Activated effector memory CD4-positive, alpha-beta T cell treated with Interleukin-2 at 50 U/mL for 16 hours (primary cell): ENCODE measurements at places on chromosomes 11 and 22.
A peak's percentile ranks its signal among the peaks of the same experiment; 100 is the strongest.

- no peak for DNase-seq
These were observed 7.9 kb upstream of the EHF start for GRCh38 chr11:34613015-34613414.

DNA sequence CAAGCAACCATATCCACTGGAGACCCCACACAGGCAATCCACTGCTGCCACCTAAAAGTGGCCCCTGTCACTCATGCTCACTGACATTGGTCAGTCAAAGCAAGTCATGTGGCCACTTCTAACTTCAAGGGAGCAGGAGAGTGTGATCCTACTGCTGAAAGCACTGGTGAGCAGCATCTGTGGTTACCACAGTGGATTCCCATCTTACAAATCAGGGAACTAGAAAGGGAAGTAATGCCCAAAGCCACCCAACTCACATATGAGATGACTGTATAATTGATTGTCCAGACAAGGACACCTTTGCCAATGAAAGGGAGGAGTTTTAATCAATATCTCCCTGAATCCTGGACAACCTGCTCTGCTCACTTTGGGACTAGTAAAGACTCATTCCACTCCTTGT lies 17.7 kb downstream of the RCN1 start:
- no peak for DNase-seq

- DNase-seq, result no peak
These were observed 170.4 kb downstream of the MAML2 start for GRCh38 chr11:96172604-96173003.

DNA sequence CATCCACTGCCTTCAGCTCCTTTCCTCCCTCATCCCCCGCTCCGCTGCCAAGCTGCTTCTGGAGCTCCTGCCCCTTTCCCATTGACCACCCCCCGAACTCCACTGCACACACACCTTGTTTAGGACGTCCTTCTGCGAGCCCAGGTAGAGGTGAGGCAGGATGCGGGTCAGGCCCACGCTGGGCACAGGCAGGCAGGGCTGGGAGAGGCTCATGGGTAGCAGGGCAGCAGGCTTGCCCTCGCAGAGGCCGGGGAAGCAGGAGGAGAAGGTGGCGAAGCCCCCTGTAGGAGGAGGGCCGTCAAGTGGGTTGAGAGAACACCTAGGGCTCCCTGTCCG lies 13.3 kb downstream of the DUSP8 start:
- no peak for DNase-seq

GRCh38 chr11:69292221-69292648 lies 1.7 kb upstream of the MYEOV start:
- DNase-seq, result peak; percentile 21

DNA sequence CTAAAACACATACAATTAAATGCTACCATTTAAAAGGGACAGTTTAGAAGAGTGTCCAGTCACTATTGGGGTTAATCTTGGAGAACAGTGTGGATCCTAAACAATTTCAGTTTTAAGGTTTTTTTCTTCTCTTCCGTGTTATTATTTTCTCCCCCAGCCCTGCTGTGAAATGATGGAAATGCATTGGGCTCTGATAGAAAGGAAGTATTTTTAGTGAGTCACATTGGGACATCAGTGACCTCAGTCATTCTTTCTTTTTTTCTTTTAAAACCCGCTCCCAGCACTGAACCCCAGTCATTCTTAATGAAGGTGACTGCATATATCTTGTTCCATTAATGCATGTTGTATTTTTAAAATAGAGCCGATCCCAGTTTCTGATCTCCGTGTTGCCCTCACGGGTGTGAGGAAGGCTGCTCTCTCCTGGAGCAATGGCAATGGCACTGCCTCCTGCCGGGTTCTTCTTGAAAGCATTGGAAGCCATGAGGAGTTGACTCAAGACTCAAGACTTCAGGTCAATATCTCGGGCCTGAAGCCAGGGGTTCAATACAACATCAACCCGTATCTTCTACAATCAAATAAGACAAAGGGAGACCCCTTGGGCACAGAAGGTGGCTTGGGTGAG lies 93.2 kb upstream of the OR4B1 start:
- no peak for DNase-seq

DNA sequence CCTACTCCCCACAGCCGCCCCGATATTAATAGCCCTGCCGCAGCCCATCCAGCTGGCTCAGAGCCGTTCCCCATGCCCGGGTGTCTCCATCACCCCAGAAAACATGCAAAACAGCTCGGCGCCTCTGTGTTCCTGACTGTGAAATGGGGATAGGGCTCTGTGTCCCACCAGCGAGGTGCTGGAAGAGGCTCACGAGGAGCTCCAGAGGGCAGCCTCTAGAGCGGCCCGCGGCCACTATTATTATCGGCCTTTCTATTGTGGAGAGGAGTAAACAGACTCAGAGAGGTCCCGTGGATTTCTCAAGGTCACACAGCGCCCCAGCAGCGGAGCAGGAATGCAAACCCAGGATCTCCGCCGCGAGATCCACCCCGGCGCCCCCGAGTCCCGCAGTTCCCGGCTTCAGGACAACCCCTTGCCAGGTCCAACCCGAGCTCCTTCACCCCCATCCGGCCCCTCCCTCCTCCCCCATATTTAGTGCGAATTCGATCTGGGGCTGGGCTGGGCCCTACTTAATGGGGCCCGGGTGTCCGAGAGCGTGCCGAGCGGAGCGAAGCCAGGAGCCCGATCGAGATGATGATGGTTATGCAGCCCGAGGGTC lies at the start of gene ACTN3:
TSS of gene ACTN3 (plus strand) at position 536 of the 598 bp plus-strand sequence. CDS start at position 571, 35 bp downstream.
- DNase-seq, result no peak

DNA sequence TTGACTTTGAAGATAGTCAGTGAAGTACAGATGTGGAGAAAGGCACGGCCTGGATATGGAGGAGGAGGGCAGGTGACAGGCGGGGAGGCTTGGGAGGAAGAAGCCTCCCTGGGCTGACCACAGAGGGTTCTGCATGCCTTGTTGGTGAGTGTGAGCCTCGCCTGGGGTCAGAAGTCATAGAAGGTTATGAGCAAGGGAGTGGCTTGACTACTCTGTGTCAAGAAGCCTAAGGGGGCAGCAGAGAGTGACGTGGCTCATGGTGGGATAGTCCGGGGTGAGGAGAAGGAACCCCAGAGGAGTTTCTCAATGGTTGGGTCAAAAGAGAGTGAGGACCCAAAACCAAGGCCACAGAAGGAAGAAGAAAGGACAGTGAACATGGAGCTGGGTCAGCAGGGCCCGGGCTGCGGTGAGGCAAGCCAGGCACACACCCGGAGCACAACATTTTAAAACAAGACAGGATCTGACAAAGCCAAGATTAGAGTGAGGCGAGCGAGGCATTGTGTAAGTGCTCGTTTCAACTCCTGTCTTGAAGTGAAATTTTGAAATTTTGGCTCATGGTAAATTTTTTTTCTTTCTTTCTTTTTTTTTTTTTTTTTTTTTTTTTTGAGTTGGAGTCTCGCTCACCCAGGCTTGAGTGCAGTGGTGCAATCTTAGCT lies 31.9 kb downstream of the PDGFB start:
- no peak for DNase-seq

DNA sequence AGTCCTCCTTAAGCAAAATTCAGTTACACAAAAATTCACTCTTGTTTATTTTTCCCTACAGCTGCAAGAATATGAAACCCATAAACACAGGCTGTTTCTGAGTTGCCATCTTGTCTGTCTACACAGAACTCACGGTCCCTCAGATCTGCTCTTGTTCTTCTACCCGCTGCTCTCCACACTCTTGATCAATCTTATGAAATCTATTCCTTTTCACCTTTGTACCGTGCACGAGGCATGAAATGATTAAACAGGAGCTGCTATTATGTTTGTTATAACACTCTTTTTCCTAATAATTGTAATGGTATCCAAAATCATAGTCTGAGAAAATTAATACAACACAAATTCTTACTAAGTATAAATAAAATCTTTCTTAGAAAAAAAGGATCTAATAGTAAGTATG lies 266.1 kb upstream of the PITPNB start:
- no peak for DNase-seq

GRCh38 chr11:63567044-63567840 lies 4.1 kb upstream of the PLAAT2 start:
- DNase-seq, result peak; percentile 38

DNA sequence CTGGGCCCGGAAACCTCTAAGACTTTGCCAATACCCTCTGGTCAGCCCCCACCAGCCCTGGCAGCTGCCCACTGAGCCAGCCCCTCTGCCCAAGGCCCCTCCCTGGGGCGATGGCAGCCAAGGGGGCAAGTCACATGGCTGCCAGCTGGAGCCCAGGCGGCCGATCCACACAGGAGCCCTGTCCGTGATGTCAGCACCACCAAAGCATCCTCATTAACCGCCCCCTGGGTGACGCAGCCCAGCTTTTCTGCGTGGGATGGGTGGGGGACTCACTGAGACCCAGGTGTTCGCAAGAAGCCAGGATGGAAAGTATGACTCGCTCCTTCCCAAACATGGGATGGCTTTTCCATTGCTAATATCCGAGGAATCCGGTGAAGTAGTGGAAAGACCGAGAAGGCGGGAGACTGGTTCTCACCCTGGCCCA lies 46.6 kb upstream of the WNT7B start:
- DNase-seq, result no peak

- no peak for DNase-seq
These were observed 229.0 kb downstream of the TMEM135 start for GRCh38 chr11:87266751-87267150.

GRCh38 chr11:32905028-32905667 lies 12.5 kb downstream of the QSER1 start:
- DNase-seq, result no peak

DNA sequence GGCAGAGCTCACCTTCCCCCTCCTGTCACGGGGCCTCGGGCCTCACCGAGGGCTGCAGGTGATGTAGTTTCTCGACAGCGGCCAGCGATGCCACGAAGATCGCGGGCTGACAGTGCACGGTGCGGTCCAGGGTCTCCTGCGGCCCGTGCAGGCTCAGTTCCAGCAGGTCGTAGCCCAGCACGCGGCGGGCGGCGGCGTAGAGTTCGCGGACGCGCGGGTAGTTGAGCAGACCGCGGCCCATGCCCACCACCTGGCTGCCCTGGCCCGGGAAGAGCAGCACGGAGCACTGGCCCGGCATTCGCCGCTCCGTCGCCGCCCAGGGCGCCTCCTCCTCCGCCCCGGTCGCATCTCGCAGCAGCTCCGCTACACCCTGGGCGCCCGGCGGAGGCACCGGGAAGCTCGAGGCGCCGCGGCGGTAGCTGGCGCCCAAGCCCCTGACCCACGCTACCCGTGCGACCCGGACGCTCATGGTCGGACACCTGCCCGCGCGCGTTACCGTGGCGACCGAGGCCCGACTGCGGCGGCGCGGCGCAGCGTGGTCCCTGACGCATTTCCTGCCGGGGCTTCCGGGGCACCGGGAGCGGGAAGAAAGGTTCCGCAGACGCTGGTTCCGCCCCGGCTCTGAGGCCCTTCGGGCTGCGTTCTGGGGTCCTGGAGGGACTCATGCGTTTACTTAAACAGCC lies at the start of gene MCAT:
TSS of gene MCAT (minus strand) at position 519 of the 683 bp plus-strand sequence. CDS start at position 469, 50 bp downstream.
- peak; percentile 74 for DNase-seq

DNA sequence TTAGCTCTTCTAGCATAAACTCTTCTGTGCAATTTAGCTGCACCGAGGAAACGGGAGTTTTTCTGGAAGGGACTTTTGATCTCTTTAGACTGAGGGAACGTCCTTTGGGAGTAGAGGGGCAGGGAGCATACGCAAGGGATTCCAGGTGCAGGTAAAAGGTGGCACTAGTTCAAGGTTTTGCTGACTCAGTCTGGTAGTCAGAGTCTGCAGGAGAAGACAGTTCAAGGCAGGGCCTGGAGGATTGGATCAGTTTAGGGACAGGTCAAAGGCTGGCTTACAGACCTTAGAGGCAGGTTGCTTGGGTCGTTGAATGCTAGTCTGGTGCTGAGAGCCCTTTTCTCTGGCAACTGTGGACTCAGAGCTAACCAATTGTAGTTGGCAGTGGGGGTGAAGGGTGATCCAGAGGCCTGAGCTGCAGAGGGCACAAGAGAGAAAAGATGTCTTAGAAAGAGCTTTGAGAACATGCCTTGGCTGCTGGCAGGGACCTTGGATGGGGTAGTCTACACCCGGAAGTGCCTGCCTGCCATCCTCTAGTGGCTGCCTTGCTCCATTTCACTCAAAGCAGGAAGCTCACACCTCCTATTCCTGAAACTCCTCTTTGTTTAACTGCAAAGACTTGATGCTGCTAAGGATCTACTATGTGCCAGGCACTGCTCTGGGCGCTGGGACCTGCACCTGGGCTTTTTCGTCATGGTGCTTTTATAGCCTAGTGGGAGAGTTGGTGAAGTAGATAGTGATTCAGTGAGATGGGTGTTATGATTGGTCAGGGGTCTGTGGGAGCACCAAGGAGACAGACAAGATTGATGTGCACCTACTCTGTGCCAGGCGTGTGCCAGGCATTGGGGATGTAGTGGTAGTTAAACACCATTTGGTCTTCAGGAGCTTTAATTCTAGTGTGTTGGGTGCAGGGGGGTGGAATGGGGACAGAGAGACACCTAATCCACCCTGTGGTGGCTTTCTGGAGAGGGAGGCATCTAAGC lies 17.1 kb downstream of the MIAT start:
- DNase-seq, result peak; percentile 21

- DNase-seq, result no peak
These were observed 13.8 kb downstream of the CARS1 start for GRCh38 chr11:3043315-3043871.

DNA sequence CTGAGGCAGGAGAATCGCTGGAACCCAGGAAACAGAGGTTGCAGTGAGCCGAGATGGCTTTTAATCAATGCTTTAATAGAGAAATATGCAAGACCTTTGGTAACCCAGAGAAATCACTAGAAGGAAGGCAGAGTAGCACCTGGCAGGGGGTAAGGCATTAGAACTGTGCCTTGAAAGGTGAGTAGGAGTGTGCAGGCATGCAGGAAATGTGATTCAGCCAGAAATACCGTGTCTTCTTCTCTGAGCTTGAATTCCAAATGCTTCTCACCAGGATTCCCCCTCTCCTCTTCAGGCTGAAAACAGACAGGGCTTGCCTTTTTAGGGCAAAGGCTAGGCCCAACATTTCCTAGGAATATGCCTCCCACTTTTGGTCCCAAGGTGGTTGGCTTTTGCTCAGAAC lies 51.0 kb downstream of the OR4D9 start:
- DNase-seq, result no peak

- DNase-seq, result no peak
These were observed 13.7 kb downstream of the RASD2 start for GRCh38 chr22:35554297-35554845.

GRCh38 chr22:27755521-27756211 lies 45.9 kb downstream of the MN1 start:
- no peak for DNase-seq

GRCh38 chr11:128513915-128514681 lies 73.3 kb downstream of the ETS1 start:
- no peak for DNase-seq

DNA sequence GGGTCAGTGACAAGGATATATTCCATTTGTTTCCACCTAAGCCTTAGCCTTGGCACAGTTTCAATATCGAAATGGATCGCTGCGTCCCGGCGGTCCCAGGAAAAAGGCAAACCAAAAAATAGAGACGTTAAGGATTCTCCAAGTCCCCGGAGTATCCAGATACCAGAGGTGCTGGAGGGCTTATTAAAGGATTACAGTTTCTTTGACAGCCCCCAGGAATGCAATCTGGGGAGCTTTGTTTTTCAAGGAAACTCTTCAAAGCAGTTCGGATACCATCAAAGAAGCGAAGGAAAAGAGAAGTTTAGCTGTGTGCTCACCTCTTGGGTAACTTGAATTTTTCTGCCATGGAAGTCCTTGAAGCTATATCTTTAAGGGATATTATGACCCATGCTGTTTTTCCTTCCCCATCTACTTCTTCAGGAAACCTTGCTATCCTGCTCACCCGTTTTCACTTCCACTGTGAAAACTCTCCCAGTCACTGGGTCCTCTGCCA lies 600 bp upstream of the GPR83 start:
- DNase-seq, result no peak
